ENCODE measurements at places on chromosomes 6 and 20. TPM values are rescaled to one million over a fixed set of nuclear protein-coding genes. Genes with fewer than 3 reads are reported as not detected.
A peak's percentile ranks its signal among the peaks of the same experiment; 100 is the strongest.

The HLA-DRB5 gene
- total RNA-seq: not detected

The SAMD3 gene
- total RNA-seq: 0.45 TPM

The ABHD16A gene
- total RNA-seq: 38.3 TPM

The OR5V1 gene
- not detected for total RNA-seq

The SNRPB2 gene
- total RNA-seq: 76.3 TPM

The MAS1 gene
- total RNA-seq: not detected

GRCh38 chr6:117496383-117496990, 14.0 kb downstream of the DCBLD1 start:
- DNase-seq: peak; percentile 95

DNA sequence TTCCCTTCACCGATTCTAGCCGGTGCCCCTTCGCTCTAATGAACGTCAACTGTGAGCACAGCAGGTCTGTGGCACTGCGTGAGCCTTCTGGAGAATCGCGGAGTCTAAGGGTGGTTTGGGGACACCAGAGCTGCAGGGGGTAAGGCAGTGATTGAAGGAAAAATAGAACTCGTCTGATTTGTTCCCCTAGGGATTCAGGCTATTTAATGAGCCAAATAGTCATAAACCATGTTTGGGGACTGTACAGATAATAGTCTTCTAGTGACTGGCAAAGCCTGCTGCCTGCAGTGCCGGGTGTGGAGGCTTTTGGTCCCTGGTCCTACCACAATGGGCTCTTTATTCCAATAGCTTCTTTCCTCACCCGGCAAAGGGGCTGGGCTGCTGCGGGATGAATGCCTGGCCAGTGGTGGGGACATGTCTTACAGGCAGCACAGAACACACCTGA, 11.1 kb upstream of the NTSR1 start:
- no peak for DNase-seq

GRCh38 chr20:13567663-13568062, 71.1 kb downstream of the TASP1 start:
- DNase-seq: no peak

- no peak for DNase-seq
Observed at GRCh38 chr20:63032026-63032800, 25.4 kb upstream of the BHLHE23 start.

GRCh38 chr6:116165596-116165995, 39.7 kb upstream of the COL10A1 start:
- DNase-seq: no peak

- peak; percentile 32 for DNase-seq
Observed at GRCh38 chr20:50450881-50451752, 59.1 kb upstream of the PTPN1 start.

- peak; percentile 79 for DNase-seq
Observed at GRCh38 chr20:2386516-2387179, 5.9 kb downstream of the TGM6 start.

GRCh38 chr6:96947055-96947454, 22.5 kb downstream of the KLHL32 start:
- no peak for DNase-seq
